ENCODE measurements at places on chromosomes 6 and 20.

- no peak for DNase-seq
Observed at GRCh38 chr6:24009319-24009718, 116.7 kb upstream of the NRSN1 start.

GRCh38 chr6:25628471-25629197 lies 23.4 kb upstream of the SCGN start:
- DNase-seq: no peak

- no peak for DNase-seq
Observed at GRCh38 chr6:111846066-111846465, 27.2 kb downstream of the FYN start.

- no peak for DNase-seq
Observed at GRCh38 chr6:40706178-40706577, 119.0 kb upstream of the LRFN2 start.

DNA sequence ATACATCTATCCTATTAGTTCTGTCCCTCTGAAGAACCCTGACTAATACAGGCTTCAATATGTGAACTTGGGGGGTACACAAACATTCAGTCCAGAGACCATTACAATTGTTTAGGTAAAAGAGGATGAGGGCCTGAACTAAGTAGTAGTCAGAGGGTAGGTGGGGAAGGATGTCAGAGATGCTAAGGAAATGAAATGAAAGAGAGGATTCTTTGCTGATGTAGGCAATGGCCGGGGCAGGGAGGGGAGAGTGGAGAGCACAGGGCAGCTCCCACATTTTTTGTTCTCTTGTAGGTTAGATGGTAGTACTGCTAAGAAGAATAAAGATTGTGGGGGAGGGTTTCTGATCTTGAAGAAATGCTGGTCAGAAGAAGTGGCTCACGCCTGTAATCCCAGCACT lies 60.8 kb downstream of the SOX4 start:
- DNase-seq: no peak

DNA sequence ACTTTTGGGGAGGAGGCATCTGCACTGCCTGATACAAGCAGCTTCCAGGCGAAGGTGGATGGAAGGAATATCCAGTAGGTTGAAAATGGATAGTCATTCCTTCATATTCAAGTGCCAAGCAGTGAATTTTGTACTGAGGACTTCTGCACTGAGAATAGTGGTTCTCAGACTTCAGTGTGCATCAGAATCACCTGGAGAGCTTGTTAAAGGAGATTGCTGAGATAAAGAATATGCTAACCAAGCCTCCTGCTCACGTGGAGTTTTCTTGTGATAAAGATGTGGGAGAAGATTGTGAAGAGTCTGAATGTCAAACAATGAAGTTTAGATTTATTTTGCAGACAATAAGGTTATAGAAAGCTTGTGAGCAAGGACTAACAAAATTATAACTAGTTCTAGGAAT lies 97.8 kb downstream of the HFE start:
- no peak for DNase-seq

DNA sequence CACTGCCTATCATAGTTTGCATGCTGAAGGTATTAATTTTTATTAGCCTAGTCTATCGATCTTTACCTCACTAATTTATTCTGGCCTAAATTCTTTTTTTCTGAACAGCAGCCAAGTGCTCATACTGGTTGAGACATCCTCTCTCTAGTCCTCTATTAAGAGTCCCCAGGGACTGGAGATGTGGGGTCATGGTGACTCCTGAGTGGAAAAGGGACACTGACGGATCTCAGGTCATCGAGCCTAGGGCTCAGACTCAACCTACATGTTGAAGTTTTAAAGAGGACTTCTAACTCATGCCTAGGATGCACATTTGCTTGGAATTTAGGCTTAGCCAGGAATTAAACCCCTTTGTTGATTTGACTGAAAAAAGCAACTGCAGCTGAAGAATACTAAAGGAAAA lies 378.1 kb downstream of the BTBD9 start:
- no peak for DNase-seq

DNA sequence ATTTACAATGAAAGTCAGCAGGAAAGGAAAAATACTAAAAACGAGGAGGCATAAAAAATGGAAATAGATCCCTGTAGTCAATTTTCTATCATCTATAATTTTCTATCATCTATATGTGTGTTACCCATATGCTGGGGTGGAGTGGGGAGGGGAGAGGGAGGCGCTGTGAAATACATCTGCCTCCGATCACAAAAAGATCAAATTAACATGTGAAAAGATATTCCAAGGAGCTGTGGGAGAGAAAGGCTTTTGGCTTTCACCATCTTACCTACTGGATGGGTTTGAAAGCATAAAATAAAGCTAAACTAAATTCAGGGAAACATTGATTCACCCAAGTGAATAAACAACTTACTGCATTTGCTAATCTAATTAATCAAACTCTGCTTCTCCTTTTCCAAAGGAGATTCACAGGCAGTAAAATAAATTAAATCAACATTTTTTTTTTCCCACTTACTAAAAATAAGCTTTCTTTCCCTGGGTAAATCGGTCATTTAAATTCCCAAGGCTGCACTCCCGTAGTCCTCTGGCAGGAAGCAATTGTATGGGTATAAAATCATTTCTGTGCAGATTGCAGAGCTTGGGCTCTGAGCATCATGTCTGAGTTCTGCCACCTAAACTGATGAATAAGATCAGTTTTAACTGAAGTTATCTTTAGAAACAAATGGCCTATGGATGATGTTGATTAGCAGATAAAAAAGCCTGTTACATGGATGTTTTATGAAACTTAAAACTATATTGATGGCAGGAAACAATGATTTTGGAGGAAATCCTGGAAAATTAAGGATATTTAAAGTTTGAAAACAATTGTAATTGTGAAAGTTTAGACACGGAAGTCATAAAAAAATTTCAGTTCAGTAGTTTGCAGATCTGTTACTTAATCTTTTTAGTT lies 147.9 kb downstream of the SOX4 start:
- no peak for DNase-seq

- no peak for DNase-seq
Observed at GRCh38 chr6:129969064-129969463, 49.3 kb upstream of the L3MBTL3 start.

DNA sequence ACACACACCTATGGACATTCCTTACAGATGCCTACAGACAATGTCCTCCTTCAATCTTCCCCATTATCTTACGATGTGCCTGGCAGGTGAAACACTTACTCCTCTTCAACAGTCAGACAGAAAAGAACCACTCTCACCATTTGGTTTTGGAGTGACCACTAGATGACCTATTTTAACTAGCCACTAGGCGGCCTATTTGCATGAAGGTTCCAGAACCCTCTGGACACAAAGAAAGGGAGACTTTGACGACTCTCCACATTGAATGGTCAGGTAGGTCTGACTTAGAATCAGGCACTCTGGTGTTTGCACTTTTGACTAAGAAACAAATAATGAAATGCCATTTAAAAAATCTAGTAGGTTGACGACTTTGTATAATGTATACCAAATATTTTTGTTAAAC lies 42.0 kb downstream of the PNLDC1 start:
- no peak for DNase-seq

DNA sequence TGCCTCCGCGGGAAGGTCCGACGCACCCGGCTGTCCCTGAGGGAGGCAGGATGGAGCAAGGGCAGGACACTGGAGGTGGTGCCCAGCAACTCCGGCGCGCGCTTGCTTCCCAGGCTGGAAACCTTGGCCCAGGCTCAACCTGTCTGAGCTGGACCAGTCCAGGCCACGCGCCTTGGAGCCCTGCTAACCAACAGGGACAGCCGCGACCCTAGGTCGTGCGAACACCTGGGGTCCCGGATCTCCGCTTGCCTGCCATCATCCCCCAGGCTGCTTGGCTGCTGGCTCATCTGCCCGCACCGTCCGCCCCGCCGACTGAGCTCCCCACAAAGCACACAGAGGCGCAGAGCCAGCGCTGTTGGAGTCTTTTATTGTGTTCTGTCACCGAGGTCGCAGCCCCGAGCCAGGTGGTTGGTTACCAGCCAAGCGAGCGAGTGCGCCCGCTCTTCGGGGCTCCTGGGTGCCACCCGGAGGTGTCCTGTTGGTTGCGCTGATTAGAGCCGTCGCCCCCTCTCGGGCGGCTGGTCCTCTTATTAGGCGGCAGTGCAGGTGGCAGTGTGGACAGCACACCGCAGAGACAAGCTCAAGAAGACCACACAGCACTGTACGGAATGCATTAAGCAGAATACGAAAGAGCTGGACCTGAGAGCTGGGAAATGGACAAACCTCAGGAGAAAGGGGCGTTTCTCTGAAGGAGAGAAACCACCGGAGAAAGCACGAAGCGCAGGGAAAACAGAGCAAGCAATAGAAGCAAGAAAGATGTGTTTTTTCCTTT lies 3.8 kb downstream of the COL12A1 start:
- no peak for DNase-seq

GRCh38 chr6:69128411-69128810 lies 493.3 kb downstream of the ADGRB3 start:
- DNase-seq: no peak

DNA sequence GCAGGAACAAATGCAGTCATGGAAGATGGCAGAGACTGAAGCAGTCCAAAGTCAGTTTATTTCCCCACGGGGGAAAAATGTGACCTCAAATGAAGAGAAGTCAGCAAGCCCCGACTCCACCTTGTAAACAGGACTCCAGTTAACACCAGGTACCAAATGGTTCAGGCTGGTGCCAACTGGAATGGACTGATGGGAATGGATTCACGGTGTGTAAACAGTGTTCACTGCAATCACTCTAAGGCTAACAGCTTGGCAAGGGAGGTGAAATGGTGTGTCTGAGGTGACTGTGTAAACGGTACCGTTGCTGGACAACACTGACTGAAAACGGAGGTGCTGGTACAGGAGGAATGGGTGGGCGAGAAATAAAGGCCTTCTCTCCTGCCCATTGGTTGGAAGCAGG lies 12.0 kb downstream of the PLAGL2 start:
- DNase-seq: no peak

GRCh38 chr6:12137480-12137879 lies 125.4 kb downstream of the HIVEP1 start:
- no peak for DNase-seq

- no peak for DNase-seq
Observed at GRCh38 chr6:33974471-33974870, 170.7 kb upstream of the MLN start.

- no peak for DNase-seq
Observed at GRCh38 chr6:63410435-63411426, 90.9 kb upstream of the LGSN start.

GRCh38 chr6:26552640-26553188 lies 14.5 kb downstream of the HMGN4 start:
- DNase-seq: no peak

- no peak for DNase-seq
Observed at GRCh38 chr6:4822476-4822875, 46.3 kb downstream of the CDYL start.

GRCh38 chr6:163711615-163712565 lies 297.4 kb downstream of the QKI start:
- no peak for DNase-seq

GRCh38 chr6:14130435-14131075 lies 13.0 kb downstream of the CD83 start:
- no peak for DNase-seq

DNA sequence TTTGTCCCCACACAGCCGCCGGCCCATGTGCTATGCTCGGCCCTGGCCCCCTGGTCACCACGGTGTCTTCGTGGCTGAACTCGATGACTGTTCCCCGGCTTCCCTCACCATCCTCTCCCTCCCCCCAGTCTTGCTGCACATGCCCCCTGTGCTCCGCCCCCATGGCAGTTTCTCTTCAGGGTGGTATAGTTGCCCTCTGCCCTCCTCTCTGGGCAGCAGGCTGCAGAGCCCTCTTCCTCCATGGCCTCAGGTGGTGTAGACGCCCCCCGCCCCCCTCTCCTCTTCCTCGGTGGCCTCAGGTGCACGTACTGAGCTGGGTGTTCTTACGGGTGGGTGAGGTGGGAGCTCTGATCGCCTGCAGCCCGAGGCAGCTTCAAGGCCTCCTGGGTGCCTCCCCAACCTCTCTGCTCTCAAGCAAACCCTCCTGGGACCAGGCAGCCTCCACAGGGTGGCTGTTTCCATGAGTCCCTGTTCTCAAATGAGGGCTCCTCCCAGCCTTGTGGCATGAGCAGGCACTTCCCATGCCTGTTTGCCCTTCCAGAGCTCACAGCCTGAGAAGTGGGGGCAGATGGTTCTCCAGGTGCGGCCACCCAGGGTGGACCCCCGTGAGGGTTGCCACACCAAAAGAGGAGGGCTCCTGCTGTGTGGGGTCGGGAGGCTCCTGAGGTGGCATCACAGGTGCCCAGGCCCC lies 24.8 kb downstream of the COL20A1 start:
- no peak for DNase-seq

DNA sequence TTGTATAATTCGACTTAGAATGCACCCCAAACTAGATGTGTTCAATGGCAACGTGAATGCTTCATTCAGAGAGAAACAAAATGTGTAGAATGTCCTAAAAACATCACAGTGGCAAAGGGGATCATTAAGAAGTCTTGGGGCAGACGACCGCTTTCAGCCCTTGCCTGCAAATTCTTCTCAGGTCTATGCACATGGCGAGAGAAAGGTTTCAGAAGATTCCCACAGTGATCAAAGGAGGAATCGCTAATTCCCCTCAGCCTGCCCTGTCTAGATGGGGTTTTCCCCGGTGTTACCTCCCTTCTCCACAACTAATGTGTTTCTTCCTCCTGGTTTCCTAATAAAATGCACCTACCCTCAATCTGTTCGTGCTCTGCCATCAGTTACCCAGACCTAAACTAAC lies 13.3 kb upstream of the NHSL1 start:
- DNase-seq: no peak

DNA sequence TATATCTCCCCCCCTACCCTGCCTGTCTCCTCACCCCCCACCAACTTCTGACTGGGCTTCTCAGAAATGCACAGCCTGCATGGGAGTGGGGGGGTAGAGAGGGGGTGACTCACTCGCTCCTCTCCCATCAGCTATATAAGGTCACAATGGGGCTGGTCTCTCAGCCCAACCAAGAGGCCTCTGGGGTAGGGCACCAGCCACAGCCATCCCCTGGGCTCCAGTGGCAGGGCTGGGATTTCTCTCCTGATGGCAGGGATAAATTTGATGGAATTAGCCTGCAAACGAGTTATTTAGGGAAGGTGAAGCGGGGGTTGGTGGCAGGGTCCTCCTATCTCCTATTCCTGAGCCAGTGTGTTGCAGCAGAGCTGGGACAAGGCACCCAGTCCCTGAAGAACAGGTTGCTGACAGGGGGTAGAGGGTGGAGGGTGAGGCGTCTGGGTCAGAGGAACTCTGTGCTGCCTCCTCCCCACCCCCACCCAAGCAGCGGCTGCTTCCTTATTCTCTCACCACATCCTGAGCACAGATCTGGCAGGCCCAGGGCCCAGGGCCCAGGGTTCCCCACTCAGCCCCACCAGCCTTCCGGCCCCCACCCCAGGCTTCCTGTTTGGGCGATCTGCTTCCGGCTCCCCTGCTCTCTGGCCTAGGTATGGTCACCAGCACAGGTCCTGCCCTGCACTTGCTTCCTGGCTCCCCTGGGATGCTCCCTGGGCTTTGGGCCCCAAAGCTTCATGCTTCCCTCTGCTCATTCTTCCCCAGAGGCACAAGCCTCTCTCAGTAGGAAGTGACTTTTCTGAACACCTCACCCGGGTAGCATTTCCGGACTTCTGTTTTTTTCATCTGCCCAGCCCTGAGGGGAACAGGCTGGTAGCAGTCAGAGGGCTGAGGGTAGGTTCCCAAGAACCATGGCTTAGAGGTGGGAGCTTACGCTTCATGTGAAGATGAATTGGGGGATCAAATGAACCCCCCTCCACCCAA lies 4.0 kb downstream of the PPP1R18 start:
- no peak for DNase-seq

- DNase-seq: no peak
Observed at GRCh38 chr6:12506159-12506558, 210.4 kb upstream of the PHACTR1 start.

Data from keratinocyte (primary cell).